ENCODE measurements at places on chromosomes 16 and 17.

- no peak for DNase-seq
Observed at GRCh38 chr16:21037736-21038135, 112.9 kb downstream of the DNAH3 start.

GRCh38 chr17:41680426-41681040 is 8.2 kb upstream of the EIF1 start:
- DNase-seq, result no peak

DNA sequence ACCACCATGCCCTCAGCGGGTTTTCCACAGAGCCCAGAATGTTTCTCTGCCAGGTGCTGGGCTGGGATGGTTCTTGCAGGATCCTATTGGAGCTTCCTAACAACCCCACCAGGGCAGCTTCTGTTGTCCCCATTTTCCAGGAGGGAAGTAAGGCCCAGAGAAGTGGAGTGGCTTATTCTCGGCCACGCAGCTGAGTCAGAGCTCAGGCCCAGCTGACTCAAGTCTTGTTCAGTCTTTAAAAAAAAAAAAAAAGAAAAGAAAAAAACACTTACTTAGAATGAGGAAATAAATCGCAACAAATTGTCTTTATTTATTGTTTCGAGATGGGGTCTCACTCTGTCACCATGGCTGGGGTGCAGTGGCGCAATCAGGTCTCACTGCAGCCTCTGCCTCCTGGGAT is 413.0 kb downstream of the CPPED1 start:
- DNase-seq, result no peak

DNA sequence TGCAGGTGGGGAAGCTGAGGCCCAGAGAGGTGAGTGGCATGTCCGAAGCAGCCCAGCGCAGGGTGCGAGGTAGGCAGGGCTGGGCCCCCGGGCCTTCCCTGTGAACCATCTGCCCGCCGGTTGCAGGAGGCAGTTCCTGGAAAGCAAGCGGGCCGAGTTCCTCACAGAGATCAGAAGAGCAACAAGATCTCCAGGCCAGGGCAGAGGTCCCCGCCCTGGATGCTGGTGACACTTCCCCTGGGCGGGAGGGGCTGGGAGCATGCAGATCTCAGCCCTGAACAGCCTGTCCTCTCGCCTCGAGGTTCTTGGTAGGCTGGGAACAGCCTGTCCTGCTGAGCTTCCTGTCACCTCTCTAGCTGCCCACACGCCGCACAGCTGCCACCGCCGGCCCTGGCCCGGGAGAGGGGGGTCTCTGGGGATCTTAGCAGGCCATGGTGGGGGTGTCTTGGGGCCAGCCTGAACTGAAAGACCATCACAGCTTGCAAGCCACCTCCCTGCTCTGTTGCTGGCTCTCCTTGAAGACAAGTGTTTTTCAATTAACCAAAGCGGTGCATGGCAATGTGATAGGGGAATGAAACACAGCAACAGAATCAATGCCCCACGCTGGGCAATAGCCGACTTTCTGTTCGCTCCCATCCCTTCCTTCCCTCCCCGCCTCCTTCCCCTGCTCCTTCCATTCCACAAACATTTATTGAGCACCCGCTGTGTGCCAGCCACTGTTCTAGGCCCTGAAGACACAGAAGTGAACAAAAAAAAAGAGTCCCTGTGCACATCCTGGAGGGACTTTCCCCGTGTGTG is 31.7 kb downstream of the SOCS1 start:
- DNase-seq, result no peak

- DNase-seq, result peak; percentile 48
Observed at GRCh38 chr17:16215965-16216316, 607 bp upstream of the NCOR1 start.

Measured in Caco-2 (cell line).